Hair follicular keratinocyte (primary cell): ENCODE measurements at places on chromosomes 5 and 9. TPM values are rescaled to one million over a fixed set of nuclear protein-coding genes. Genes with fewer than 3 reads are reported as not detected.

The LCP2 gene
- total RNA-seq: not detected in 2 replicates

The ORM2 gene
- total RNA-seq: not detected in 2 replicates

The FOXD4L6 gene
- total RNA-seq: 0.27 TPM in 1 of 2 replicates, not detected in the other

The PCDHA9 gene
- not detected in 2 replicates for total RNA-seq

The SLC36A2 gene
- total RNA-seq: not detected in 2 replicates
